ENCODE measurements at places on chromosomes 16 and 17. TPM values are rescaled to one million over a fixed set of nuclear protein-coding genes. Genes with fewer than 3 reads are reported as not detected.

Gene HOXB1
- total RNA-seq, result not detected

Gene PERCC1
- not detected for total RNA-seq

Gene JUP
- 71.6 TPM for total RNA-seq

Gene ALDH3A1
- total RNA-seq, result 1.8 TPM

Gene P2RX1
- not detected for total RNA-seq

Gene RNU2-1
- not detected for total RNA-seq

Gene CTRB1
- total RNA-seq, result not detected

Gene TVP23A
- not detected for total RNA-seq

Gene RABEP2
- total RNA-seq, result 44.8 TPM

Gene ENPP7
- total RNA-seq, result not detected

Gene SMIM36
- not detected for total RNA-seq

Gene NAGS
- total RNA-seq, result 2.2 TPM

Gene IL21R
- total RNA-seq, result 0.07 TPM

Gene C16orf54
- not detected for total RNA-seq

Gene C17orf78
- not detected for total RNA-seq

Gene BAIAP3
- total RNA-seq, result 0.46 TPM

Gene TBC1D3
- total RNA-seq, result not detected

Gene TEKT5
- not detected for total RNA-seq

All from pulmonary artery endothelial cell (primary cell).